Immature natural killer cell (primary cell): ENCODE measurements at places on chromosomes 4 and X. TPM values are rescaled to one million over a fixed set of nuclear protein-coding genes. Genes with fewer than 3 reads are reported as not detected.

The PRDM5 gene
- not detected for polyA plus RNA-seq

The PAGE2 gene
- not detected for polyA plus RNA-seq

The SMIM10 gene
- 0.47 TPM for polyA plus RNA-seq

The TCP11X2 gene
- not detected for polyA plus RNA-seq

The ETDB gene
- polyA plus RNA-seq, result not detected

The HERC5 gene
- 12.1 TPM for polyA plus RNA-seq

The TCEAL7 gene
- not detected for polyA plus RNA-seq

The CXCL8 gene
- 2.1 TPM for polyA plus RNA-seq

The CPLX1 gene
- not detected for polyA plus RNA-seq

The PDGFRA gene
- not detected for polyA plus RNA-seq

The RBM46 gene
- not detected for polyA plus RNA-seq

The SUPT20HL2 gene
- not detected for polyA plus RNA-seq

The ESX1 gene
- polyA plus RNA-seq, result not detected

The HTRA3 gene
- polyA plus RNA-seq, result not detected

The MAP7D2 gene
- polyA plus RNA-seq, result not detected

The HOPX gene
- polyA plus RNA-seq, result 2,032 TPM

The GPR50 gene
- not detected for polyA plus RNA-seq

The RAB33A gene
- 20.9 TPM for polyA plus RNA-seq

The TEC gene
- polyA plus RNA-seq, result 4.8 TPM

The UBL4A gene
- 61.2 TPM for polyA plus RNA-seq

The ENPEP gene
- polyA plus RNA-seq, result not detected

The VSIG4 gene
- not detected for polyA plus RNA-seq

The TIGD2 gene
- 2.0 TPM for polyA plus RNA-seq

The TRIM75 gene
- polyA plus RNA-seq, result not detected

The XAGE2 gene
- not detected for polyA plus RNA-seq

The TMEM175 gene
- polyA plus RNA-seq, result 28.7 TPM
